ENCODE measurements at places on chromosomes 4 and X.

- no peak for DNase-seq
These were observed 233.4 kb downstream of the CFAP299 start for GRCh38 chr4:80568891-80569290.

GRCh38 chrX:42399632-42400024 is 378.3 kb downstream of the PPP1R2C start:
- DNase-seq, result no peak

DNA sequence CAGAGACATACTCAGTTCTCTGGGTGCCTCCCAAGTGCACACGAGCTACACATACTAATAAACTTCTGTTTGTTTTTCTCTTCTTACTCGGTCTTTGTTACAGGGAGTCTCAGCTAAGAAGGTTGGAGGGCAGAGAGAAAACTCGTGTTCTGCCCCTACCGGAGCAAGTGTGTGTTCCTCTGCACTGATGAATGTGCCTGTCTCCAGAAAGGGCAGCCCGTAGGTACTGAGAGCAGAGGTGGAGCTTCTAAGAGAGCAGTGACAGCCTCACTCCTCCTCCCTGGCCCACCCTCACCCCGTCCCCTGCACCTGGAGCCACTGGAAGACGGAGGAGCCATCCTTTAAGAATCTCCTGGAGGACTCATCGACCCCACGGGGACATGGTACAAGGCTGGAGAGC is 67.6 kb downstream of the MTNR1A start:
- DNase-seq, result no peak

GRCh38 chrX:147679356-147680005 is 232.2 kb upstream of the FMR1 start:
- DNase-seq, result no peak

- no peak for DNase-seq
These were observed 33.7 kb downstream of the TMEM150C start for GRCh38 chr4:82528074-82528473.

GRCh38 chr4:8544282-8544681 is 35.9 kb upstream of the GPR78 start:
- no peak for DNase-seq

- DNase-seq, result peak; percentile 82
These were observed 130.9 kb downstream of the AFAP1 start for GRCh38 chr4:7808752-7809151.

DNA sequence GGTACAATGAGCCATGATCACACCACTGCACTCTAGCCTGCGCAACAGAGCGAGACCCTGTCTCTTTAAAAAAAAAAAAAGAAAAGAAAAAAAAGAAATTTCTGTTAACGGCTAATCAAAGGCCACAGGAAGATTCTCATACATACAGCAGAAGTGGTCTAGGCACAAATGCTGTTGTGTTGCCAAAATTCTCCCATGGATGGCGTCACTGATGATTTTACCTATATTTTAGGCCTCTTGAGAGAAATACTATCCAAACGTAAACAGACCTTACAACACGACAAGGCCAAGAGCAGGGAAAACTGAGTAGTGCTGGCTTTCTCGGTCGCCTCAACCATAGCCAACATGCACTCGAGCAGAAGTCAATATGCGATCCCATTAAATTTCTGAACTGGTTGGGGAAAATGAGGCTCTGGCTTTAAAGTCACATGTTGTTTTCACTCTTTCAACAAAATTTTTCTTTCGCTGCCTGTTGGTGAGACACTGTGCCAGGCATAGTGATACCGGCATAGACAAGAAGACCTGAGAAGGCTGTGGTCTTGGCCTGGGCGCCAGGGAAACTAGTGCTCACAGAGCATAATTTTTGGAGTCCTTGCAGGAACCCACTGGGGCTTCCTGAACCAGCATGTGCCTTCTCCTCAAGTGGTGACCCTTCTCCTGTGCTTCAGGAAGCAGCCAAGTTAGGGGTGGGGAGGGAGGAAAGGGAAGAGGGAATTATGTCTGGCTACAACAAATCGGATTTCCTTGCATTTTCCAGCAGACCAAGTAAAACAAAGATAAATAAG is 20.6 kb downstream of the SH3KBP1 start:
- no peak for DNase-seq

GRCh38 chrX:153400146-153401132 is 711 bp downstream of the PNMA6E start:
- DNase-seq, result no peak

GRCh38 chr4:26135331-26135730 is 185.5 kb upstream of the RBPJ start:
- no peak for DNase-seq

DNA sequence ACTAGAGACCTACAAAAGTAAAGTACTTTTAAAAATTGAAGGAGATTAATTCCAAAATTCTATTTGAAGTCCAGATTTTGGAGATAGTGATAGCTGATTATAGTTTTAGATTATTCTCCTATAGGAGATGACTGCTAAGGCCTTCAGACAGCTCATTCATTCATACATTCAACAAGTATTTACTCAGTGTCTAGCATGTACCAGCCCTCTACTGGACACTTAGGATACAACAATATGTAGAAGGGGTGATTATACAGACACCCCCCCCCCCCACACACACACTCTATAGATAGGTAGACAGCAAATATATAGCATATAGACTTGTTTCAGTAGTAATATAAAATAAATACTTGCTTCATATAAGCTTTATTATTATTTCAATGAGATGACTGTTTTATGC is 60.4 kb upstream of the TAF9B start:
- DNase-seq, result no peak

DNA sequence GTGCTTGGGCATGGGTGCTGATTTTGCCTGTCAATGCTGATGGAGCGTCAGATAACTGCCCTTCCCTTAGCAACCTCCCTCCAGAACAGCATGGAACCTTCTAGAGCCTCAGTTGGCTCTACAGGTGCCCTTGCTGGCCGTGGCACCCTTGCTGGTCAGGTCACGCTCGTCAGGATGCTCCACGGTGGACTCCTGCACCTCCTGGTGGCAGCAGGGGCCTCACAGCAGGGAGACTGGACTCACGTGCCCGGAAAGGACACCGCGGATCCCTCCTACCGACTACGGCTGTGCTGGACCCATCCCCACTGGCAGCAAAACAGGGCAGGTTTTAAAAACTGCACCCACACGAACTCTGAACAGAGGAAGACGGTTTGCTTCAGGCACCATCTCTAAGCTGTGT is 82.1 kb upstream of the AFAP1 start:
- no peak for DNase-seq

- DNase-seq, result no peak
These were observed 75.5 kb downstream of the PABPC4L start for GRCh38 chr4:134126000-134126560.

- DNase-seq, result peak; percentile 88
These were observed 65.9 kb upstream of the MAOA start for GRCh38 chrX:43590150-43590549.

DNA sequence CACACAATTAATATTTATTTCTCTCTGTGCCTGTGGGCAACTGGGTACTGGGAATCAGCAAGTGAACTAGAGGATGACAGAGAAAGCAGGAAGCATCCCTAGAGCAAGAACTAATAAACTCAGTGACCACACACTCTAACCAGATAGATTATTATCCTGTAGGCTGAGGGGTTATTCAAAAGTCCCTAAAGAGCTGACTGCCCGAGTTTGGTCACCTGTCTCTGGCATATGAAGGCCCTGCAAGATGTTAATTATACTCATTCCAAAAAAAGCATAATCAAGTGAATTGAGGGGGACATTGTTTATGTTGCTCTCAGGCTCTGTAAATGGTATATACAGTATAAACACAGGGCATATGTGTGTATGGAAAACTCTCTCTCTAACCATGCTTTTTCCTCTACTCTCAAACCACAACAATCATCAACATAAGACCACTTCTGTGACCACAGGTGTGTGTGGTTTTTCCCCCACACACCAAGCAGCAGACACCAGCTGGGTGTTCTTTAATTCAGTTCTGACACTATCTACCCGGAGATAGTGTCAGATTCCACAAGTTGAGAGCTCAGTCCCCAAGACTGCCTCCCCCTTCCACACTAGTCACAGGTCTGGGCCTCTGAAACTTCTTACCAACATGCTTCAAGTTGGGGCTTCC is 6.2 kb upstream of the HPSE start:
- DNase-seq, result no peak

- DNase-seq, result peak; percentile 83
These were observed 298.1 kb downstream of the PDGFC start for GRCh38 chr4:156673483-156673882.

GRCh38 chr4:105520819-105521790 is 31.3 kb upstream of the ARHGEF38 start:
- peak; percentile 42 for DNase-seq

DNA sequence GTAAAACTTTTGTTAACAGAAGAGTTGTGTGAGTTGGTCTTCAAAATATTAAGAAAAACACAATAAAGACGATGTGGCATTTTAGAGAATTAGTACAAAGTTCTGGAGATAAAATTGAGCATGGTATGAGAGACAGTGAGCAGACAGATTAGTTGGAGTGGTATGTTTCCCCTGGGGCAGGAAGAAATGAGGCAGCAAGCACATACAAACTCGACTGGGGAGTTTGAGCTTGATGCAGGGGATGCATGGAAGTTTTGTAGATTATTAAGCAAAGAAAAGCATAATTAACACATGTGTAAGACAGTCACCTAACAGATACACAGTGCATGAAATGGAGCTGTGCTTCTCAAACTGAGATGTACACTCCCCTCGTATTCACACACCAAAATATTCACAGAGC is 58.1 kb upstream of the IL2 start:
- no peak for DNase-seq

- DNase-seq, result no peak
These were observed at the start of gene CLDN34 for GRCh38 chrX:9966775-9967408. Gene CLDN34 (plus strand): TSS chrX:9967358. CDS start chrX:9967358, 0 bp downstream.

DNA sequence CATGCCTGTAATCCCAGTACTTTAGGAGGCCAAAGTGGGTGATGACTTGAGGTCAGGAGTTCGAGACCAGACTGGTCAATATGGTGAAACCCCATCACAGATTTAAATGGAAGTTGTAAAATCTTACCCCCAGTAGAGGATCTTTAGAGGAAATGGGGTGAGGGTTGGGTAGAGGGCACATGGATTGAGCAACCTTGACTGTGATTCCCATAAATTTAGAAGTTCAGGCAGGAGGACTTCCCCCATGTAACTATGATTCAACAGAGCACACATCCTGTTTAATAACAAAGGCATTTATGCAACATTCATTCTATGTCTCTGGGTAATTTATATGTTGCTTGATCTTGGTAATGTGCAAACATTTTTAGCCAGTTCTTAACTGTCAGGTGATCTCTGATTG is 143.1 kb downstream of the RBM47 start:
- peak; percentile 50 for DNase-seq

DNA sequence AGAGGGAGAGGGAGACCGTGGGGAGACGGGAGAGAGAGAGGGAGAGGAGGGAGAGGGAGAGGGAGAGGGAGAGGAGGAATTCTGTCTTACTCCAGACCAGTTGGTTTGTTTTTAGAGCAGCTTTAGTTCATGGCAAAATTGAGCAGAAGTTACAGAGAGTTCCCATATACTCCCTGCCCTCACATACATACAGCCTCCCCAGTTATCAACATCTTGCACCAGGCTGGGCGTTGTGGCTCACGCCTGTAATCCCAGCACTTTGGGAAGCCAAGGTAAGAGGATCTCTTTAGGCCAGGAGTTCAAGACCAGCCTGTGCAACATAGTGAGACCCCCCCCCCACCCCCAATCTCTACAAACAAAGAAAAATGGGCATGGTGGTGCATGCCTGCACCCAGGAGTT is 79.8 kb upstream of the OGT start:
- DNase-seq, result no peak

- DNase-seq, result peak; percentile 54
These were observed 15.3 kb downstream of the SLC6A8 start for GRCh38 chrX:153703036-153703370.

- DNase-seq, result no peak
These were observed 15.0 kb downstream of the TLR7 start for GRCh38 chrX:12881914-12882313.

GRCh38 chr4:173019664-173020063 is 148.9 kb upstream of the GALNT7 start:
- DNase-seq, result no peak

GRCh38 chrX:71181558-71181909 is 36.9 kb downstream of the NLGN3 start:
- no peak for DNase-seq

- no peak for DNase-seq
These were observed 557.0 kb downstream of the SPRY1 start for GRCh38 chr4:123953566-123953965.

DNA sequence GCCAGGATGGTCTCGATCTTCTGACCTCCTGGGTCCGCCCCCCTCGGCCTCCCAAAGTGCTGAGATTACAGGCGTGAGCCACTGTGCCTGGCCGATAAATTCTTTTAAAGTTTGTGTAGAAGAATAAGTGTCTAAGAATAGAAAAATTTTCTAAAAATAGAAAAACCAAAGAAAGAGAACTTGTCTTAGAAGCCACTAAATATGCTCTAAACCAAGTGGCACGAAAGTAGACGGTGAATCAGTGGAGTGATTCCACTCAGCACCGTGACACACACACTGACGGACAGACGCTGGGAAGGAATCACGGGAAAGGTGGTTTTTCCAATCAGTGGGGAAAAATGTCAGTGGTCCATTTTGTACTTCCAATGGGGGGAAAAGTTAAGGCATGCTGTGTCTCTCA is 72.7 kb upstream of the PSAPL1 start:
- no peak for DNase-seq

DNA sequence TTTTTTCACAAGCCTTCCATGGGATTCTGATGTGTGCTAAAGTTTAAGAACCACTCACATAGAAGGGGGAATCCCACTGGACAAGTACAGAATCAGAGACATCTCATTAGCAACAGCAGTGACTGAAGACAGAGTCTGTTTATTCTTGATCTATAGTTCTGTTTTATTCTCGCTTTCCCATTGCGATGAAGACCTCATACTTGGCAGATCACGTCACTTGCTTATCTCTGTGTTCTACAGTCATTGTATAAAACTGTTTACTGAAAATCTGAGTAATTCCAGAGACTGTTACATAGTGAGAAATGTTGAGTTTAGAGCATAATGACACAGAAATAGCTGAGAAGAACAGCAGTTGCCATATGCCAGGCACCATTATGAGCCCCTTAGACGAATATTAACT is 185.5 kb downstream of the PTTG2 start:
- peak; percentile 94 for DNase-seq

GRCh38 chr4:148182230-148182911 is 259.8 kb downstream of the NR3C2 start:
- DNase-seq, result no peak

GRCh38 chrX:50967736-50968135 is 57.2 kb downstream of the BMP15 start:
- DNase-seq, result no peak

- DNase-seq, result no peak
These were observed 267.7 kb upstream of the GALNT7 start for GRCh38 chr4:172900900-172901299.

- no peak for DNase-seq
These were observed 24.8 kb downstream of the BCLAF3 start for GRCh38 chrX:19966056-19966455.

DNA sequence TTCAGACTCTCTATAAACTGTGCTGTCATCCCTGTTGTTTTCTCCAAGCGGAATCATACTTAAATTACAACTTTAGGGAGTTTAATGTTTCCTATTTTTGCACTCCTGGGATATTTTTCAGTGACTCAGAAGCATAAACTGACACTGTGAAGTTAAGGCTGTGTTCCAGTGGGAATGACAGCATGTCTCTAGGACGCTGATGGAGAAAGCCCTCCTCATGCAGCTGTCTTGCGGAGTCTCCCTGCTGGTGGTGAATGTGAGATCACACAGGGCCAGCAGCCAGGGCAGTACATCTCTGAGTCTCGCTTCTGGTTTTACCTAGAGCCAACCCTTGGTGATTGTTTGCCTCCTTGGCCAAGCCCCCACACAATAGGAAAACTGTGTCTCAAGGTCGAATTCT is 53.3 kb downstream of the NFKB1 start:
- DNase-seq, result peak; percentile 60
